Left forelimb (tissue), 1 donor: ENCODE measurements at places on chromosomes 2 and 18.
A peak's percentile ranks its signal among the peaks of the same experiment; 100 is the strongest.

GRCh38 chr2:159427048-159427447, 140.5 kb upstream of the WDSUB1 start:
- DNase-seq = no peak

GRCh38 chr2:52391621-52392020, 1359.7 kb upstream of the NRXN1 start:
- no peak for DNase-seq

GRCh38 chr18:58005011-58005410, 39.0 kb upstream of the NEDD4L start:
- no peak for DNase-seq

DNA sequence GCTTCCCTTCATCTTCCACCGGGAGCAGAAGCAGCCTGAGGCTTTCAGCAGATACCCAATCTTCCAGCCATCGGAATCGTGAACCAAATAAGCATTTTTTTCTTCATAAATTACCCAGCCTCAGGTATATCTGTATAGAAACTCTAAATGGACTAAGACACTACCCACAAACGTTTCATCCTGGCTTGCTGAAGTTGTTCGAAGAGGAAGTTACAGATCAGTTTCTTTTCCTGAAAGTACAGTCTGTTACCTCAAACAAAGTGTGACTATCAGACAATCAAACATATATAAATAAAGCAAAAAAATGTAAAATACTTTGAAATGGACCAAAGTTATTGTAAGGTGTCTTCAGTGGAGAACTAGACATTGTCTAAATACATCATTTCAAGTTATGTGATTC, 97.9 kb downstream of the MREG start:
- no peak for DNase-seq

DNA sequence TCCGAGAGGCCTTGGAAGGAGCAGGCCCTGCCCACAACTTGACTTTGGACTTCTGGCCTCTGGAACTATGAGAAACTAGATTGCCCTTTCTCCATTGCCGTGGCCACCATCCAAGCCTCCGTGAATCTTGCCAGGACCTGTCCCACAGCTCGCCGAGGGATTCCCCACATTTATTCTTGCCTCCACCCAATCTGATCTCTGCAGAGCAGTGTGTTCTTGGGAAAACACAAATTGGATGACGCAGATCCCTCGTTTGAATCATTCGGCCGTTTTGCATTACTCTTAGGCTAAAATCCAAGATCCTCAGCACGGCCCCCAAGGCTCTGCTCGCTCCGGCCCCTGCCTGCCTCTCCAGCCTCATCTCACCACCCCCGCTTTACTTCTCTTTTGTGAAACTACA, 364.2 kb downstream of the ZNF516 start:
- no peak for DNase-seq

GRCh38 chr2:239558661-239559060, 157.8 kb upstream of the HDAC4 start:
- peak; percentile 23 for DNase-seq

GRCh38 chr2:129189617-129190319, 789.7 kb upstream of the RAB6C start:
- DNase-seq = no peak

- no peak for DNase-seq
These were observed 548.3 kb upstream of the VWC2L start for GRCh38 chr2:213862407-213863076.

GRCh38 chr2:86052676-86053075, 53.0 kb downstream of the POLR1A start:
- no peak for DNase-seq

GRCh38 chr2:187447336-187447735, 716 bp downstream of the CALCRL start:
- no peak for DNase-seq

DNA sequence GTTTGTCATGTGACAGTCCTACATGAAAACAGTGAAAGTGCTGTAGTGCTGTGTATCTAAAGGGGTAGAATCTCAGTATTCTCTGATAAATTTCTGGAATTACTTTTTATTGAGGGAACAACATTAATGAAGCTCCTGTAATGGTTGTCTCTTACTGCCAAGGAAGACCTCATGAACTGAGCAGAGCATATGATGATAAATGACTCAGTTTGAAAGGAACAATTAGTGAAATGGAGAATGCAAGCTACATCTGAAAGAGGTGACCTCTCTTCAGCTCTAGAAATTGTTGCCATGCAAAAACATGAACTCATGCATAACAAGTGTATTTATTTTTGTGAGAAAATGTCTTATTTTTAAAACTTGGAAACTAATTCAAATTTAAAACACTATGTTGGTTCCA, 93.6 kb downstream of the SCN9A start:
- no peak for DNase-seq

- DNase-seq = no peak
These were observed 10.8 kb downstream of the IL36B start for GRCh38 chr2:113041871-113042270.

GRCh38 chr2:144706647-144707046, 186.7 kb upstream of the ZEB2 start:
- no peak for DNase-seq

- DNase-seq = no peak
These were observed 627.7 kb upstream of the CDH2 start for GRCh38 chr18:28804512-28805202.

DNA sequence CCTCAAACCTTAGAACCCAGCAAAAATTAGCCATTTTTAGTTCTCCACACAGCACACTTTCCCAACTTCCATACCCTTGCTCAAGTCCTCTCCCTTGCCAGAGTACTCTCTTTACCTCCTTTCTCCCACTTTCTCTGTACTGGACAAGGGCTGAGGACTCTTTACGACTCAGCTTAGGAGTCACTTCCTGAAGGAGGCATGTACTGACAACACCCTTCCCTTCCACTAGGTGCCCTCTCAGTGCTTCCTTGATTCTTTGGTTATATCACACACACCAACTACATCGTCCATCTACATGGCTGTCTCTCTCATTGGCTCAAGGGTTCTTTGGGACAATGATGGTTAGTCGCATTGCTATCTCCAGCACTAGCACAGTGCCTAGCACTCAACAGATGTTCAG, 5.2 kb upstream of the C18orf63 start:
- no peak for DNase-seq

DNA sequence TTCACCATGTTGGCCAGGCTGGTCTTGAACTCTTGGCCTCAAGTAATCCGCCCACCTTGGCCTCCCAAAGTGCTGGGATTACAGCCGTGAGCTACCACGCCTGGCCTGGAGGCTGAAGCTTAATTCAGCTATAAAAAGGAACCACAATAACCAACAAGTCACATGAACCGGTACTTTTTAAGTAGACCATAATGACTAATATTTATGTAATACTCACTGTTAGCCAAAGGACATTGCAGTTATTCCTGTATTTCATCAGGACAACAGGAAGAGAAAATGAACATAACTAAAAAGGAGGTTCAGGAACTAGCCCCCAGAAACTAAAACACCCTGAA, 49.0 kb upstream of the TMEM87B start:
- DNase-seq = no peak

- DNase-seq = no peak
These were observed 162.8 kb downstream of the SMAD2 start for GRCh38 chr18:47767699-47768098.

DNA sequence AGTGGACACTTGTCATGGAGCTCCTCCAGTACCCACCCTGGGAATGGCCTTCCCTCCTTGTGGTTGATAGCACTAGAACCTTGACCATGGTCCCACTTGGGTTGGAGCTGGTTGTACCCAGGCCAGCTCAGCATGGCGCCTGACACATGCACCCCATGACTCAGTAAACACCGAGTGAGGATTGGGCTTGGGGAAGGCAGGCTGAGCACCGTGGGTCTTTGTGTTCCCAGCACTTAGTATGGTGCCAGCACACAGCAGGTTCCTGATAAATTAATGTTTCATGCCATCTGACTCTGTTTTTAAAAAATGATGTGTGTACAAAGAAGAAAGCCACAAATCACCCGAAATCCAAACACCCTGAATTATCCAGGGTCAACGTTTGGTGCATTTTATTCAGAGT, 69.8 kb downstream of the CIB4 start:
- DNase-seq = no peak

GRCh38 chr2:184137955-184138354, 460.4 kb upstream of the ZNF804A start:
- DNase-seq = no peak

GRCh38 chr18:48798334-48799245, 152.2 kb downstream of the SMAD7 start:
- DNase-seq = peak; percentile 47

DNA sequence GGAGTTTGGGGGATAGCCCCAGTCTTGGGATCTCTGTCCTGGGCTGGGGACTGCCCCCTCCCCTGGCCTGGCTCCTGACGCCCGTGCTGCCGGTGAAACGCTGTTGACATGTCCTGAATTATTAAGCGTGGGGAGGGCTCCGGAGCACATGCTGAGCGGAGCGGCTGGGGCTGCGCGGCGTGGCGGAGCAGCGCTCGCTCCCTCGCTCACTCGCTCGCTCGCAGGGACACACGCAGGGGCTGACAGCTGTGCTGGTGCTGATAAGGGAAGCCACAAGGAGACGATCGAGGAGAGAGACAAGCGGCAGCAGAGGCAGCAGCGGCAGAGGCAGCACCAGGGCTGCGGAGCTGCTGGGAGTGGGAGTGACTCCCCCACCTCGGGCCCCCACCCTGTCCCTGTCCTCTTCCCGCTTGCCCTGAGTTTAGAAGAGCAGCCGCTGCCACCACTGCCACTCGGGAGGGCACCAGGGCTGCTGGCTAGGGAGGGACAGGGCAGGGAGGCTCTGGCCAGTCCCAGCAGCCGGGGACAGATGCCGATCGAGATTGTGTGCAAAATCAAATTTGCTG, at the start of gene ASIC4:
ASIC4 (plus strand) TSS at position 287 of the 566 bp plus-strand sequence; CDS start at position 530, 243 bp downstream.
- DNase-seq = no peak

GRCh38 chr2:45074713-45075112, 65.5 kb upstream of the SIX2 start:
- DNase-seq = no peak

DNA sequence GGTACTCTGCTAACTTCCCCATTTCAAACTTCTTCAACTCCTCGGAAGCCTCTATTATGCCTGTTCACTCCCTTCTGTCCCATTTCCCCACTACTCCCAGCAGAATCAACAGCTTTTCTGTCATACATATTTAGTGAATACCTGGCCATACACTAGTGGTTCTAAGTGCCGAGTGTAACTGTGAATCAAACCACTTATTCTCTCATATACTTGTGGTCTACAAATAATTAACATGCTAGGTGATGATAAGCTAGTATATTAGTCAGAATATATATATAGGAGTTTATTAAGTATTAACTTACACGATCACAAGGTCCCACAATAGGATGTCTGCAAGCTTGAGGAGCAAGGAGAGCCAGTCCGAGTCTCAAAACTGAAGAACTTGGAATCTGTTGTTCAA, 150.7 kb downstream of the CCDC102B start:
- DNase-seq = no peak

- DNase-seq = peak; percentile 41
These were observed 74.7 kb upstream of the RAB6C start for GRCh38 chr2:129904532-129905446.

DNA sequence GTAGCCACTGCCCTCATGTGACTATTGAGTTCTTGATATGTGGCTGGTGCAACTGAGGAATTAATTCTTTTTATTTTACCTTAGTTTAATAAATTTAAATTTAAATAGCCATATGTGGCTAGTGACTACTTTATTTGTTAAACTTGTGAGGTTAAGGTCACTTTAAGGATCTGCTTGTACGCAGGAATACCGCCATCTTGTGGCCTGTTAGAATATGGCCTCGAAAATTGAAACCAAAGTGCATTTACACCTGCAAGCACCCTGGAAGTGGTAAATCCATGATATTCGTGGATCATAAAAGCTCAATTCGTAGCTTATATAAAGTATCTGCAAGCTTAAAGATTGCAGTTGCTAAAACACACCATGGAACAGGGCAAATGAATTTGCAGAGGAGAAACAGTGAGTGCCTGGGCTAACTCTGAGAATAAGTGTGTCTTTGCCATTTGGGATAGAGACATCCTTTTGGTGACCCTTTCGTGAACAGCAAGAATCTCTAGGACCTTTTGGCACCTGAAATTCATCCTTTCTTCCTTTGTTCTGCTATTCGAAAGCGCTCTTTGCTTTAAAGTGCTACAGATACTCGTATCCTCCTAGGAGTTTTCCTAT, 59.9 kb upstream of the REG3A start:
- no peak for DNase-seq

GRCh38 chr2:10614124-10614523, 75.7 kb downstream of the NOL10 start:
- DNase-seq = no peak
